H1 (cell line): ENCODE measurements at places on chromosomes 4 and X.

DNA sequence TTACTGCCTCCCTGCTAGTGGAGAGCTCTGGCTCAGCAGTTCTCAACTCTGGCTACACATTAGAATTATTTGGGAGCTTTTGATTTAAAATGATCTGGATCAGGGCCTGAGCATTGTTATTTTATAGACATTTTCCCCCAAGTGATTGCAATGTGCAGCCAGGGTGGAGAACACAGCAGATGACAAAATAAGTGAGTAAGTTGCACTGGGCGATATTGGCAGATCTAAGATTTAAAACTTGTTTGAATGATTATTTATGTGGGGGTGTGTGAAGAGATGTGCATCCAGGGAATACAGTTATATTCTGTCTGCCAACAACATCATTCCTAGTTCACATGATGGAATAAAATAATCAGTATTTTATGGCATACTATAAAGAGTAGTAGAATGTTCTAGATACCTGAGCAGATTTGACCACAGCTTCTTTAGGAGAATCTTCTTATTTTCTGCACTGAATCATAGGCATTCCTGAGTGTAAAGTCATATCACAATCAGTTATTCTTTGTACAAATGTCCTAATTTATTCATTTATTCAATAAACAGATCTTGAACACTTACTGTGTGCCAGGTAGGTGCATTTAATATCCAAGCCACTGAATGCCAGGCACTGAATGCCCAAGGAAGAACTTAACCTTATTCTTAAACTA lies 123.9 kb downstream of the UCHL1 start:
- no peak for DNase-seq

GRCh38 chrX:47587906-47588735 lies 5.9 kb downstream of the TIMP1 start:
- DNase-seq, result no peak

DNA sequence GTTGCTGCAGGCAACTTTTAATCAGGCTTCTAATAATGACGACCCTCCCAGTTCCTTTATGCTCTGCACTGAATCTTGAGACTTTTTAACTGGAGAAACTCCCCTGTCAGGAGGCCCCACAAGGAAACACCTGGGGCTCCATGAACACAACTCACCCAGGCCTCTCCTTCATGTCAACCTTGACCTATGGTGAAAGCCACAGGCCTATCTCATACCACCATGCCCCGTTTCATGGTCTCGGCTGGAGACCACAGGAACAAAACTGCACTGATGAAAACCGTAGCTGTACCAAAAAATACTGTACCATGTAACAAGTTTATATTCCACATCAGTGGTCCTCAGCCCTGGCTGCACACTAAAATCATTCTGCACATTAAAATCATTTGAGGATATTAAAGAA lies 57.0 kb downstream of the ZNF827 start:
- DNase-seq, result no peak

DNA sequence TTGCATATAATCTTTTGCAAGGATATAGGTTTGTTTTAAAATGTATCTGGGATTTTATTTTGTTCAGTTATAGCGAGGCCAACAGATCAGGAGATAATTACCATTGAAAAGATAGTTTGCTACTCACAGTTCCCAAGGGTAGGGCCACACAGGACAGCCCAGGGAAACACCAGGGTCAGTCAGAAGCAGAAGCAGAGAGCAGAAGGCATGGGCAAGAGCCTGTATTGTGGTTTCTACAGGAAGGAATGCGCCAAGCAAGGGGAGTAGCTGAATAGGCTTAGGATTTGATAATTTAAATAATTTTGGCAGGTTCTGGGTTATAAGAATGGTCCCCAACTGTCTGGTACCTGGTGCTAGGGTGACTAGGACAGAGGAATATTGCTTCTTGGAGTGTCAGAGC lies 61.6 kb downstream of the SYNPO2 start:
- no peak for DNase-seq

DNA sequence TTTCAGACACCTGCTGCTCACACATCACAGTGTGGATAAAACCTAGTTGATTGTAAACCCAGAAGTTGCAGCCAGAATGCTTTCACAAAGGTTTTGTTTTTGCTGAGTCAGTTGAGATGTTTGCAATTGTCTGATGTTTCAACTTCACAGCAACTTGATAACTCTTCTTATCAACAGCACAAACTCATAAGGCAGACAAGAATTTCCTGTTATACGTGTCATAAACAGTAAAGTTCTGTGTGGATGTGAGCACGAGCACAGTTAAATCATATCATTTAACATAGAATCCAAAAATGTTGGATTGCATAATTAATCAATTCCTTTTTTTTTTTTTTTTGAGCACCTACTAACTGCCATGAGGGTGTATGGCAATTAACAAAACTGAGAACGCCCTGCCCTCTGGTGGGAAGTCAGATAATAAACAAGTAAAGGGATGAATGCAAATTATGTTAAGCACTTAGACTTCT lies 512.2 kb downstream of the PDHA2 start:
- peak; percentile 48 for DNase-seq

DNA sequence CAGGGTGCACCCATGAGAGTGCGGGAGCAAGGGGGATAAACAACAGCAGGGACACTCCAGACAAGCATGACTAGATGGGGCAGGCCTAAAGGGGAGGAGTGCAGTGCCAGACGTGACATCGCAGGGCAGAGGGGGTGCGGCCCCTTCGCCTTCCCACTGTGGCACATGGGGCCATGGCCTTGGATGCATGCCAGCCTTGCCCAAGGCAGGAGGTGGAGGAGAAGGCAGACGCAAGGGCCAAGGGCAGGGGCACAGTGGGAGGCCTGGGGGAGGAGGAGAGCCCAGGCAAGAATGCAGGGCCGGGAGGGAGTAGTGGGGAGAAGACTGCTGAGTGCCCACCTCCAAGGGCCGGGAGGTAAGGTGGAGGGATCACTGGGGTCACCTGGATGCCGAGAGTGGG lies 21.6 kb downstream of the PNMA6E start:
- DNase-seq, result no peak

DNA sequence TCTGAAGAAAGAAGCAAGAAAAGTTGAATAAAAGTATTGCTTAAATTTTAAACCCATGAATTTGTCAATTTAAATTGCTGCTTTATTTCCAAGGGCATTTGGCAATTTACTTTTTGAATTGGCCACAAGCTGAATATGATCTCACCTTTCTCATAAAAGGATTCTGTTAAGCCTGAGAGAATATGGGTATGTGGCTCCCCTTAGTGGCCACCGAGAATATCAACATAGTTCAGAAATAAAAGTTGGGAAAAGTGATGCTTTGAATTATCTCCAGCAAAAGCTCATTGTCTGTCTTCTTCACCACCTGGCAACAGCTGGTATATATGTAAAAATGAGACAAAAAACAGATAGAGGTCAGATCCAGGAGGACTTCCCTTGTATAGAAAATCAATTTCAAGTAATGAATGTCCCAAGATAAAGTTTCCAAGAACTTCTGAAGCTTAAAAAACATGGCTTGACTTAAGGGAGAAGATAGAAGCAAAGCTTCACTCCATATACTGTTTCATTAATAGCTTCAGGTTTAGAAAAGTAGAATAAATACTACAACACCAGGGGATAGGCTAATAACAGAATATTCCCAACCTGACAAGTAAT lies 290.7 kb upstream of the FAM241A start:
- no peak for DNase-seq

DNA sequence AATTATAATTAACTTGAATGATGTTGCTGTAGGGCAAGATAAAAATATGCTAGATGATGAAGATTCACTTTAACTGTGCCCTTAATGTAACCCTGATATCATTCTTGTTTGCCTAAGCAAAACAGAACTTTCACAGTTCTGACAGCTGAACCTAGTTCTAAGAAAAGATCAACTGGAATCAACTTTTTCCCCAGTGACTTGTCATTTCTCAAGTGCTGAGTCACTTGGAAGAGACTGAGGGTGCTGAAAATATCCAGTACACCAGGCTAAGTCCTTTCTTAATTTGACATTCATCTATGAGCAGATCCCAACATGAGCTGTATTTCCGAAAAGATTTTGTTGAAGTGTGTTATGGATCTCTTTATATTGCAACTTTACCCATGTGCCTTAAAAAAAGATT lies 140.4 kb downstream of the MID1IP1 start:
- no peak for DNase-seq

DNA sequence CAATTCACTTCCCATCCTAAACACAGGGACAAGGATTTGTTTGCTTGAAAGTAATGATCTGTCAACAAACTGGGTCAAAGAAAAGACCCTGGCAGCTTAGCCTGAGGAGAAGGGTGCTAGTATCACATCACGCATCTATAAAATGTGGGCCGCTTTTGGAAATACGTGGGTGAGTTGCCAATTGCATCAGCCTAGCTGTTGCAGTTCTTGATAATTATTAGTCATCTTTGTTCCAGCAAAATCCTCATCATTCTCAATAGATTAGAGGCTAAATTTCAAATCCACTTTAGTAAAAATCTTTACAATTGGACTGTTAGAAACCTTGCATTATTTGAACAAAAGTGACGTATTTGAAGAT lies 33.6 kb upstream of the TAPT1 start:
- no peak for DNase-seq

- DNase-seq, result no peak
Observed at GRCh38 chr4:128349921-128350320, 62.3 kb upstream of the PGRMC2 start.

GRCh38 chrX:69262036-69262936 lies 97.0 kb upstream of the PJA1 start:
- DNase-seq, result no peak

DNA sequence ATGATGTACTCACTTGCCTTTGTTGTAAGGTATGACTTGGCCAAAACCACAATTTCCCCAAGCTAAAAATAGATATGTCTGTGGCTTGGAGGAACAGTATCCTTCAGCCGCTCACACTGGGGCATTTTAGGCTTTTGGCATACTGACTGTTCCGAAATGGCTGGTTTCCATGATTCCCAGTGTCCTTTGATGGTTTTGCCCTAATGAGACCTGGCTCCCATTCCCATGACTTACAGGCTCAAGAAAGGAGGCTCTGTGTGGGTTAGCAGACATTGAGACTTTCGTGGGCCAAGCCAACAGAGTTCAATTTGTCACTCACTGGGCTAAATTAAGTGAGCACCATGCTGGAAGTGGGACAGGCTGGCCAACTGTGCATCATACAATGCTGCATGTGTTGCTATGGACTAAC lies 150.6 kb downstream of the CEP135 start:
- no peak for DNase-seq

DNA sequence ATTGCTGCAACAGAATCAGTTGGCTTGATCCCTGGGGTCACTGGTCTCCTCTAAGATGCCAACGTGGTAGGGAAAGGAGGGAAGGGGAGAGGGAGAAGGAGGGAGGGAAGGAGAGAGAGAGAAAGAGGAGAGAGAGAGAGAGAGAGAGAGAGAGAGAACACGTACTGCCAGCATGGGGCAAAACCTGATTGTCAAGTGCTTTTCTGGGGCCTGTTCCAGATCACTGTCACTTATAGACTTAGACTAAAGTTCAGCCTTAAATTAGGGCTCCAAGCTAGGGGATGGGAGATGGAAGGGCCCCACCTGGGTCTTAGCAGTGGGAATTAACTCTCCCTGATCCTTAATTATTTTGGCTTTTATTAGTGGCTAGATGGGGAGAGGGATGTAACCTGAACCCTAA lies 12.9 kb downstream of the SHROOM4 start:
- DNase-seq, result no peak

- DNase-seq, result no peak
Observed at GRCh38 chr4:25103418-25103817, 56.8 kb downstream of the SEPSECS start.

GRCh38 chr4:475962-476361 lies 23.0 kb downstream of the ZNF721 start:
- DNase-seq, result no peak

DNA sequence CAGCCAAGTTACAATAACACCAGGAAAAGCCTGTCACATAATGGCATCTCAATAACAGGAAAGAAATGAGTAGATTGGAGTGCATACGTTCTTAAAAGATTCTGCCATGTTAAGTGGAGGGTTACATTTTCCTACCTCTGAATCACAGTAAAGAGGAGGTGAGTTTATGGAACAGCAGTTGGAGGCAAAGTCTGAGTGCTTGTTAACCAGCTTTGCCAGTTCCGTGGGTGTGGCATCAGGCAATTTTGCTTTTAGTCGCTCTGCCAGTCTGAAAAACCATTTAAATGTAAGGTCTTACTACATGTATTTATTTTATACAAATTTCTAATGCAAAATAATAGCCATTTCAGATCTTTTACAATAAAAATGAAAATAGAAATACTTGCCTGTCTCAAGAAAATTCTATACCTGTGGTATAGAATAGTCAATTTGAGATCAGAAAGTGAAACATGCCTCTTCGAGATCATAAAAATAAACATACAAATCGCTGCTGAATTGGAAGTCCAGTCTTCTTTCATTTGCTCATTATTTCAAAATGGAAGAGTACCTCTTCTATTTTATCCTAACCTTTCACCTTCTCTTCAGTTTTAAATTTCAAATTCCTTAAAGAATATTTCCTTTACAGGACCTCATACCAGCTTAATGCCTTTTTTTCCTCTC lies 31.4 kb downstream of the GC start:
- no peak for DNase-seq
